ENCODE measurements at places on chromosomes 13 and 19.

GRCh38 chr13:83975655-83976165 lies 93.4 kb upstream of the SLITRK1 start:
- no peak overlapping the region for H3K4me3 ChIP-seq
- H3K36me3 ChIP-seq = no peaks in the 10 kb centered on the region
- H3K27ac ChIP-seq = no peak overlapping the region
- DNase-seq = no peak

DNA sequence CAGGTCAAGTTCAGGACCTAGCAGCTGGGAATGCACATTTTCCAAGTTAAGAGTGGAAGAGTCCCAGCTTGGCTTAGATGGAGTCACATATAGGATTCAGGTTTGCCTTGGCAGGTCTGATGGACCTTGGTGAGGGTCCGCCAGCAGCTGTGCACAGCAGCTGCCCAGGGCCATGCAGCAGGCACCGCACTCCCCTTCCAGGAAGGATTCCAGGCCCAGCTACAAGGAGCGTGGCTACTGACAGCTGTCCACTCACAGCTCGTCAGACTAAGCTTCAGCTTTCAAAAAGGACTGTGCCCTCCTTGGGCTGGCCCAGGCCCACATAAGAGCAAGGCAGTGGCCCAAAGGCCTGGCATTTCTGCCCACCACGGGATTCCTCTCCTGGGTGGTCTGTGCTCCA lies 68.4 kb downstream of the ALOX5AP start:
- H3K4me3 ChIP-seq = no peak overlapping the region
- peaks cover 10% of the 10 kb centered on the region for H3K4me1 ChIP-seq
- H3K27ac ChIP-seq = no peak overlapping the region
- H3K27me3 ChIP-seq = no peaks in the 10 kb centered on the region
- no peaks in the 10 kb centered on the region for H3K36me3 ChIP-seq

- H3K4me3 ChIP-seq = no peak overlapping the region
- H3K4me1 ChIP-seq = no peaks in the 10 kb centered on the region
- DNase-seq = no peak
- no peak overlapping the region for H3K27ac ChIP-seq
- no peaks in the 10 kb centered on the region for H3K27me3 ChIP-seq
Observed at GRCh38 chr13:102852556-102852955, 6.7 kb downstream of the ERCC5 start.

- DNase-seq = no peak
- no peak overlapping the region for H3K4me3 ChIP-seq
- H3K4me1 ChIP-seq = peaks cover 7% of the 10 kb centered on the region
- no peaks in the 10 kb centered on the region for H3K27me3 ChIP-seq
Observed at GRCh38 chr13:20571676-20572075, 4.7 kb downstream of the IFT88 start.

- H3K4me1 ChIP-seq = no peaks in the 10 kb centered on the region
- no peak within 1 kb of the TSS for H3K27ac ChIP-seq
- no peaks in the 10 kb centered on the region for H3K36me3 ChIP-seq
- DNase-seq = no peak
- H3K4me3 ChIP-seq = no peak within 1 kb of the TSS
- H3K27me3 ChIP-seq = no peaks in the 10 kb centered on the region
Observed at GRCh38 chr13:42781352-42781751, at the start of gene FAM216B. TSS of gene FAM216B (plus strand) at chr13:42781584. CDS start at chr13:42784068, 2,484 bp downstream.

GRCh38 chr19:57566396-57567265 lies 7.0 kb upstream of the ZNF550 start:
- H3K27ac ChIP-seq = no peak overlapping the region
- no peak overlapping the region for H3K4me3 ChIP-seq
- peak; percentile 40 for DNase-seq
- H3K27me3 ChIP-seq = no peaks in the 10 kb centered on the region

DNA sequence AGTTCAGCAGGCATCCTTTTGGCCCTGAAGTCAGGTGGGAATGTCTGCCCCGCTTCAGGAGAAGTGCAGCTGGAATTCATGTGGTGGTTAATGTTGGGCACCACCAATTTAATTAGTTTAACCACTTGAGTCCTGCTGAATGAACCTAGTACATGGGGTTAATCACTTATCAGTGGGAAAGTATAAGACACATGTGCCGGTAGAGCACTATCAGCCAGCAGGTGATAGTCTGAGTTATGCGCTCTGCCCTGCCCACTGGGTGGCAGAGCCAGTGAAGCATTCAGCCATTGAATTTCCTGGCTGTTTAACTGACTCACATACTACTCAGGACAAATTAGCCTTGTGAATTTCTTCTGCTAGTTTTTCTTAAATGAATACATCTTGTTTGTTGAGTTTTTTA lies 789.7 kb upstream of the PRR20A start:
- no peak overlapping the region for H3K27ac ChIP-seq
- H3K4me3 ChIP-seq = no peak overlapping the region
- peak; percentile 23 for DNase-seq
- no peaks in the 10 kb centered on the region for H3K36me3 ChIP-seq
